ENCODE measurements at places on chromosomes 6 and 20.

GRCh38 chr20:6116758-6117157 is 6.1 kb downstream of the FERMT1 start:
- no peak for DNase-seq

- no peak for DNase-seq
Measured at GRCh38 chr6:119610754-119611153, 261.2 kb upstream of the MAN1A1 start.

GRCh38 chr20:36104244-36104643 is 50.3 kb upstream of the EPB41L1 start:
- no peak for DNase-seq

DNA sequence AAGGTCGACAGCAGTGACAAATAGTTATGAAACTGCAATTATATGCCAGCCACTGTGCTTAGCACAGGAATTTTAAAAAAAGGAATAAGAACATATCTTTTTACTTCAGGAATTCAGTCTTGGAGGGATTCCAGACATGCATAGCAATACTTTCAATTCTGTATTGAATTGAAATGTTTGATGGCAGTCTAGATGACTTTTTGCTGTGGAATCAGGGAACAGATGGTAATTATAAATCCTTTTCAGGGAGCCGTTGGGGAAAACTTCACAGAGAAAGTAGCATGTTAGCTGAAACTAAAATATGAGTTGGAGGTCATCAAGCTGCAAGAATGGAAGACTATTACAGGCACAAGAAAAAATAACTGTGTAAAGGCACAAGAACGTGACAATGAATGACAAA is 74.8 kb downstream of the IMPG1 start:
- DNase-seq, result no peak

DNA sequence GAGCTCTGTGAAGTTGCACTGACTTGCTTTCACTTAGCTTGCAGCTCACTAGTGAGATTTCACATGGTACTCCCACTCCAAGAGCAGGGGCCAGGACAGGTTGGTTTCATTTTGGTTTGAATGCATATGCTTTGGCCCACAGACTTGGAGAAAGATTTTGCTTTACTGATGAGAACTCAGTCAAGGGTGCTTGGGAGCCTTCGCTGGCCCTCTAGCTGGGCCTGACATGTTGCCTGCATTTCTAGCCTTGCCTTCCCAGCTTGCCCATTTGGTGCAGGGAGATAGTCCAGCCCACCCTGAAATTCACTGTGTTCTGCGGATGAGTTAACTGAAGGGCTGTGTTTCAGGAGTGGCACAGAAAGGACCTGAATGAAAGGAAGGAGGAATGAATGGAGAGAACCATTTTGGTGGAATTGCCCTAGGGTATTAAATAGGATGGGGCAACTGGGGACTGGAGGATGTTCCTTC is 1.9 kb downstream of the SGK1 start:
- DNase-seq, result no peak

DNA sequence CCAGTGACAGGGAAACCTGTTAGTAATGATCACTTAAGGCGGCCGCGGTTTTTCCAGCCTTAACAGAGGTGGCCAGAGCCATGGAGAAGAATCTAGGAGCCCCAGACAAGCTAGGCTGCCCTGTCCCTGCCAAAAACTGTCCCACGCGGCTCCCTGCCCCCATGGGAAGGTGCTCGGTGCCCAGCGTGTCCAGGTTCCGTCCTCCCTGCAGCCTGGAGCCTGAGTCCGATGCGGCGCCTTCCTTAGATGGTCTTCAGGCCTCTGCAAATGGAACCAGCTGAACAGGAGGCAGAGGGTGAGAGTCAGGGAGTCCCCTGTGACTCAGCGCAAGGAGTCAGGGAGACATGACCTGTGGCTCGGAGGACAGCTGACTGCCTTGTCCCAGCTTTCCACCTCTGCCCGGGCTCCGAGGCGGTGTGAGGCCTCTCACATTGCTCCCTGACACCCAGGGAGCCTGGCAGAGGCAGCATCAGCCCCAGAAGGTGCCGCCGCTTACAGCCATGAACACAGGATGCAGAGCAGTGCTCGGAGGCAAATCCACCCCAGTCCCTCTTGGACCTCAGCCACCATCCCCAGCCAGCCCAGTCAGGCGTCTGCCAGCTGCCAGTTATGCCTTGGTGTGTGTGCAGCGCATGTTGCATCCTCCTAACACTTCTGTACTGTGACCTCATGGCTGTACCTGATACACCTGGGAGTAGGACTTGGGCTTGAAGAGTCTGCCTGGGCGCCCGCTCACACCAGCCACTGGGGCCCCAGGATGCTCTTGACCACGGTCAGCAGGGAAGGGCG is 377.7 kb downstream of the CDH4 start:
- no peak for DNase-seq

DNA sequence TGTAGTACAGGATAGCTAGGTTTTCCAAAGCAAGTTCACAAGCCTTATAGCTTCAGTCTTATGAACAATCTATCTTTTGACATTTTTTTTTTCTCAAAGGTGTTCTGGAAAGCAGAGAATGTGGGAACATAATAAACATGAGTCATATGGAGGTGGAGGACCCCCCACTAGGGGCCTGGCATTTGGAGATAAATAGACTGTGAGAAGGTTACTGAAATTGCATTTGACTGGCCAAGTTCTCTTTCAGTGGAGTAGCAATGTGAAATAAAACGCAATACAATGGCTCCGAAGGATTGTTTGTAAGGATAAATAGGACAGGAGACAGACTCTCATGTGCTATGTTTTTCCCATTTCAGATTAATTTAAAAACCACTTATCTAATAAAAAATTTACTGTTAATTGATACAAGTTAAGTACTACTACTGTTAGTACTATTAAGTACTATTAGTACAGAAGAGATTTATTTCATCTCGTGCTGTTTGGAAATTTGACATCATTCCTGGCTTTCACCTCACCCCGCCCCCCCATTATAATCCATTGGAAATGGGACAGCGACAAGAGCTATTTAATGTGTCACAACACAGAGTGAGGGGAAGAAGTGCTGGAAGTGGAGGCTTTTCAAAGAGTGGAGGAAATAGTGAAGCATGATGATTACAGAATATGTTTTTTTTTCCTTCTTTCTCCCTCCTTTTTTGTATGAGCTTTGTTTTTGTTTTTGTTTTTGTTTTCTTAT is 122.6 kb upstream of the ID4 start:
- DNase-seq, result no peak

DNA sequence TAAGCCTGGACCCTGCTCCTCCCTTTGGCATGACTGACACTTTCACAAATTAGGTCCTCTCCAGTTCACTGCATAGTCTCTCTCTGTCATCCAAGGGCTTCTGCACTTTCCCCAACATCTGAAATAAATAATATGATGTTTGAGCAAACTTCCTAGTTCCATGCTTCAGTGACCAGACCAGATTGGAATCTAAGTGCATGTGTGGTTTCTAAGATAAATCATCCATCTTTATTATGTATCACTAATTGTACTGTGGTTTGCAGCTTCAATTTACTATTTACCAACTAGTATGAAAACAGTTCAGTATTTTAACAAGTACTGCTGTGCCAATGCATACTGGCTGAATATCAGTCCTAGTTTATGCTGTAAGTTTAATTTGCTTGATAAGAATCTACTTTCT is 18.7 kb downstream of the SESN1 start:
- DNase-seq, result no peak
